Stimulated activated CD8-positive, alpha-beta memory T cell treated with anti-CD3 and anti-CD28 coated beads, Interleukin-7, amount 100 ng/mL, for 1 hour (primary cell): ENCODE measurements at places on chromosomes 7 and 10.

- DNase-seq: no peak
Observed at GRCh38 chr10:43125881-43126731, 12.1 kb upstream of the CSGALNACT2 start.

- DNase-seq: no peak
Observed at GRCh38 chr10:63217120-63217605, 84.0 kb downstream of the NRBF2 start.

GRCh38 chr7:105222953-105223352 lies 165.8 kb downstream of the SRPK2 start:
- no peak for DNase-seq

GRCh38 chr10:113754125-113754524 lies 2.6 kb downstream of the PLEKHS1 start:
- DNase-seq: no peak

DNA sequence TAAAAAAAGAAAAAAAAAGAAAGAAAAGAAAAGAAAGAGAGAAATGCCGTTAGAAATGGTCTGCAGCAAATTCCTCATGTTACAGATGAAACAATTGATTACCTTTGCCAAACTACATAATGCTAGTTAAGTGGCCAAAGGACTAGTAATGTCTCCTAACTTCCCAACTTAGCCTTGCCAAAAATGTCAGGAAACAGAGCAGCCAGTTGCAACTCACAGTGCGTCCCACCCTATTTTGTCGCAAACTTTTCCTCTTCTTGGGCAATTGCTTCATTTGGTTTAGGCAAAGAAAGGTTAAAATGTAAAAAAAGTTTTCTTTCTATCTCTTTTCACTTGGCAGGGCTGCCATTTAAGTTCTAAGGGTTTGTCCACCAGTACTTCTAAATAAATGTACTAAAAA lies 53.1 kb downstream of the APBB1IP start:
- no peak for DNase-seq

DNA sequence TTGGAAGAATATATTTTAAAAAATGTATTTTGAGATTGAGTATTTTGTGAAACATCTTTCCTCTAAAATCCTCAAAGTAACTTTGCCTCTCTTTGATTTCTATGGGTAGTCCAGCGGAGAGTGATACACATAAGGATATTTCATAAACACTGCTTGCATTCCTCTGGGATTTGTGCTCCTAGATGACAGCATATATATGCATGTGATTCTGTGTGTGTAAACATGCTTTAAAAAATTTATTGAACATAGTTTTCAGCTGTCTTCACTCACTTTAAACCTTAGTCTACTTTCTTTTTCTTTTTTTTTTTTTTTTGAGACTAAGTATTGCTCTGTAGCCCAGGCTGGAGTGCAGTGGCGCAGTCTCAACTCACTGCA lies 84.6 kb downstream of the KAT6B start:
- no peak for DNase-seq

DNA sequence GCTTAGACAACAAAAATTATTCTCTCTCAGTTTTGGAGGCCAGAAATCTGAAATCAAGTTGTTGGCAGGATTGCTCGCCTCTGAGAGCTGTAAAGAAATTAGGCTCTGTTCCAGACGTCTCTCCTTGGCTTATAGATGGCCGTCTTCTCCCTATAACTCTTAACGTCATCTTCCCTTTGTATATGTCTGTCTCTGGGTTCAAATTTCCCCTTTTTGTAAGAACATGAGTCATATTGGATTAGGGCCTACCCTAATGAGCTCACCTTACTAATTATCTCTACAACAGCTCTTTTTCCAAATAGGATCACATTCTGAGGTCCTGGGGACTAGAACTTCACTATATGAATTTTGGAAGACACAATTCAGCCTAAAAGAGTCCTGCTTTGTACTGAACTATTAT lies 22.4 kb downstream of the GALNTL5 start:
- DNase-seq: no peak

DNA sequence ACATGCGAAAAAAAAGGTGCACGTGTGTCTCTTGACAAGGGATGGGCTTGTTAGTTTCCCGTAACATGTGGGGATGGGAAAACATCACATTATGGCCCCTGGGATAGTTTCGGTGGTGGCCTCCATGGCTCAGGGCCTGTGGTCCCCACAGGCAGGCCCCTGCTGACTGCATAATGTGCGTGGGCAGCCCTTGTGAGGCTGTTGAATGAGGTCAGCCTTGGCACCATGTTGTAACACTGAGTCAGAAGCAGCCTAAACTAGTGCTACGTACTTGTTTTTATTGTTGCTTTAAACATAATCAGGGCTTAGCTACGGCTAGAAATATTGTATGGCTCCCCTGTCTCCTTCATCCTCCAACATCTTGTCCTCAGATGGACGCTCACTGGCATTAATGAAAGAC lies 80.6 kb downstream of the BEND7 start:
- DNase-seq: no peak
